ENCODE measurements at places on chromosomes 7 and 10.
A peak's percentile ranks its signal among the peaks of the same experiment; 100 is the strongest.

- no peaks in the 10 kb centered on the region for H3K27me3 ChIP-seq
- H3K4me3 ChIP-seq: no peak overlapping the region
- no peaks in the 10 kb centered on the region for H3K4me1 ChIP-seq
- no peak for DNase-seq
- no peaks in the 10 kb centered on the region for H3K36me3 ChIP-seq
These were observed 79.9 kb upstream of the SMIM30 start for GRCh38 chr7:113198226-113198625.

DNA sequence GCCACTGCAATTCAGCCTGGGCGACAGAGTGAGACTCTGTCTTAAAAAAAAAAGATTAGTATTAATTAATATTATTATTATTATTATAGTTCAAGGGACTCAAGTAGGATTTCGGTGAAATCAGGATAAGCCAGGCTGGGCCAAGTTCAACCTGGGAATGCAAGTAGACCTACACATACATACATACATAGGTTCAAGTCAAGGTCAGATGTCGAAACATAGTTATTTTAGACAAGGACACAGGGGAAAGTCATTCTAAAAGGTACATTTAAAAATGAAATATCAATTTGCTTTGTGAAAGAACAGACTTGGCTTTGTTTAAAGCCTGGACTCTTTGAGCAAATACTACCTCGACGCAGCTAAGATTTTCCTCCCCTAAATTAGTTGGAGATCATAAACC, 149.3 kb downstream of the RNF133 start:
- DNase-seq: no peak
- no peaks in the 10 kb centered on the region for H3K36me3 ChIP-seq
- no peak overlapping the region for H3K27ac ChIP-seq
- peaks cover 7% of the 10 kb centered on the region for H3K4me1 ChIP-seq
- no peak overlapping the region for H3K4me3 ChIP-seq

GRCh38 chr7:134619627-134620331, 26.9 kb upstream of the BPGM start:
- DNase-seq: no peak
- H3K4me3 ChIP-seq: no peak overlapping the region
- H3K36me3 ChIP-seq: no peaks in the 10 kb centered on the region
- H3K27ac ChIP-seq: no peak overlapping the region

- no peak overlapping the region for H3K27ac ChIP-seq
- no peak for DNase-seq
- H3K36me3 ChIP-seq: no peaks in the 10 kb centered on the region
- no peak overlapping the region for H3K4me3 ChIP-seq
- H3K27me3 ChIP-seq: no peaks in the 10 kb centered on the region
These were observed 253.6 kb upstream of the PHF14 start for GRCh38 chr7:10720042-10720441.

GRCh38 chr10:131266936-131267813, 44.3 kb downstream of the TCERG1L start:
- no peak for DNase-seq
- no peaks in the 10 kb centered on the region for H3K4me1 ChIP-seq
- no peak overlapping the region for H3K4me3 ChIP-seq
- H3K27me3 ChIP-seq: no peaks in the 10 kb centered on the region
- H3K36me3 ChIP-seq: no peaks in the 10 kb centered on the region
- no peak overlapping the region for H3K27ac ChIP-seq

DNA sequence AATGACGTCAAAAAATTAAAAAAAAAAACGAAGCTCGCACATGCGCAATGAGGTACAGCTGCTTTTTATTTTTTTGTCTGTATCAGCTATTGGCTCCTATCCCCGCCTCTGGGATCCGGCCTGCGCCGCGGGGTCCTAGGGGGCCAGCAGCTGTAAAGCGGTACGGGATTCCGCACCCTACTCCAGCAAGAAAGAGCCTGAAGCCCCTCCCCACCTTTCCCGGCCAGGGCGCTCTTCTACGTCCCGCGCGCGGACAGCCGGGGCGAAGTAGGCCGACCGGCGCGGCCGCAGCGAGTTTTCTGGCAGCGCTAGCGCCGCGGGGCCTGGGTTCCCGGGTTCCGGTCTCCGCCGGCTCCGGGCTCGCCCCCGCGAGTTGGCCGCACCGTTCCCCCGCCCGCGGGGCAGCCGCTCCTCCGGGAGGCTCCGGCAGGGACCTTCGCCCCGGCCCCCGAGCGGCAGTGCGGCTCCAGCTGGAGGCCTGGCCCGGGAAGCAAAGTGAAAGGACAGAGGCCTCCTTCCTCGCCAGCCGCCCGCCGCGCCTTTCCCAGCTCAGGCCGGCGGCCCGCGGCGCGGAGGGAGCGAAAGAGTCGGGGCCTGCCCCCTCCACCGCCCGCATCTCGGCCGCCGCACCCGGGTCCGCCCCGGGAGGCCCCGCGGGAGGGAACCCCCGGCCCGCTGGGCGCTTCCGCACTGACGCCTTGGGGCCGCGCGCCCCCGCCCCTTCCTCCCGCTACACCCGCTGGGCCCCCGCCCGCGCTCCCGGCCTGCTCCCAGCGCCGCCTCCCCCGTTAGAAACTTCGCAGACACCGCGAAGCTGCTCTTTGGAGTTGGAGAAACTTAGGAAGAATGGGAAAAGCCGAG, 4.7 kb upstream of the SPAG6 start:
- H3K27ac ChIP-seq: peak overlapping the region; percentile 96
- H3K36me3 ChIP-seq: no peaks in the 10 kb centered on the region
- peak overlapping the region; percentile 88 for H3K4me3 ChIP-seq
- DNase-seq: no peak
- peaks cover 30% of the 10 kb centered on the region for H3K4me1 ChIP-seq
